Omental fat pad (tissue), 4 donors: ENCODE measurements at places on chromosomes 3 and 15. TPM values are rescaled to one million over a fixed set of nuclear protein-coding genes. Genes with fewer than 3 reads are reported as not detected.

C3orf49 gene
- total RNA-seq, result not detected

ITIH3 gene
- 2.8 TPM for total RNA-seq

SIN3A gene
- 30.3 TPM for total RNA-seq

DNA sequence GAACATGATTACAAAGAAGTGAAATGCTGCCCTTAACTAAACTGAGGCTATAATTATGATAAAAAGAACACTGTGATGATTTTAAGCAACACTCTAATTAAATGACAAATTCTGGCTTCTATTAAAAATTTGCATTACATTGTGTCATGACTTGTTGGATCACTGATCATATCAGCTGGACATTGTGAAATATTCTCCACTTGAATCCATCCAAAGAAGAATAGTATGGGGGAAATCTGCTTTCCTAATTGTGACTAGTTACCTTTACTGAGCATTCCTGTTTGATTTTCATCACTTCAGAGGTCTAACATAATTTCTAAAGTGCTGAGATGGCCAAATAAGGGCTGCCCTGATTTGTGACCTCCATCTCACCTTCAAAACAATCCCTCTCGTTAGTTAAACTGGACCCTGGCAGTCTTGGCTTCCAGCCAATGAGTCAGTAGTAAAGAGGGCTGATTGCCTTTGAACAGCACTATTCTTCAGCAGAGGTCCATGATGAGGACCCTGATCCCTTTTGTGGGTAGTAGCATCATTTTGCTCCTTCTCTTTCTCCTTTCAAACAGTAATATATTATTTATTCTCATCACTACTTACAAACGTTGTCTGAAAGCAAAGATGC, 53.5 kb upstream of the LEKR1 start:
- no peak for DNase-seq

- DNase-seq, result no peak
These were observed 856 bp downstream of the TMEM40 start for GRCh38 chr3:12758025-12758781.

DNA sequence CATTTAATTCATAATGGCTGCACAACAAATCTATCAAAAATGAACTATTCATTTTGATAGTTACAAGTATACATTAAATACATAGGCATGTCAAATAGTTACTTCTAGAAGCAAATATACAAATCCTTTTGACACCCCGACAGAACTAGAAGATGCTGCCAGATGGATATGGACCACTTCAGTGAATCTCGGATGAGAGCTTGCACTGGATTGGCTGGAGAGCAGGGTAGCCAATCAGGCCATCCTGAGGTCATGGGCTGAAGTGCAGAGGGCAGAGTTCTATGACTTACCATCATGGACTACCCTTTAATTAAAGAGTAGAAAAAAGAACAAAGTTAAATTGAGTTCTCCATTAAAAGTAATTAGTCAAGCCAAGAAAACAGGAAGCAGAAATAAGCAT, 8.3 kb downstream of the CCNL1 start:
- no peak for DNase-seq
